ENCODE measurements at places on chromosomes 2 and 18.
A peak's percentile ranks its signal among the peaks of the same experiment; 100 is the strongest.

DNA sequence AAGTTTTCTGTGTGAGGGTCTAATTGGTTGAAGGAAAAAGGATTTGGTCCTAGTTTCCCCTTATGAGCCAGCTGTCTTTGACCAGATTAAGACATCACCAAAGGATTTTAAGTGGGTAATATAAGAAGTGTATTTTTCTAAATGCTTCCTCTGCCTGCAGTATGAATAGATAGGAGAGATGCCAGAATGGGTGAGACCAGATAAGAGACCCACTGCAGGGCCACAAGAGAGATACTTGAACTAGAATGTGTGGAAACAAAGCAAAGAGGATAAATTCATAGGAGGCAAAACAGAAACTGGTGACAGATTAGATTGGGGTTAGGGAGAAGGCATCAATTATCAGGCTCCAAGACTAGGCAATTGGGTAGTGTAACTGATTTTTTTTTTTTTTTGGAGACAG, 1.1 kb upstream of the HDHD2 start:
- peak; percentile 60 for DNase-seq

DNA sequence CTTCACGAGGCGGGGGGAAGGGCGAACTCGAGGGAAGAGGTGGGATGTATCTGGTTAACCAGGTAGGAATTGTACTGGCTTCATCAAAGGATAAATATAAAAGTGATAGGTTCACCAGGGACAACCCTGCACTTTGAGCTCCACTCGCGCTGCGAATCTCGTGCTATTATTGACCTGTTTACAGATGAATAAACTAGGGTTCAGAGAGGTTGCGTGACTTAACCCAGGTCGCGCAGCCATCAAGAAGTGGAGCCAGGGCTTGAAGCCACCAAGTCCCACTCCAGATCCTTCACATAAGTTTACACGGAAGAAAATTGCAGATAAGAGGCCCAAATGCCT, 1.4 kb upstream of the CYP1B1 start:
- DNase-seq: no peak

- no peak for DNase-seq
These were observed 86.5 kb downstream of the HAUS1 start for GRCh38 chr18:46190667-46191066.

- no peak for DNase-seq
These were observed 1.1 kb downstream of the DIPK1C start for GRCh38 chr18:74456017-74456348.

- peak; percentile 54 for DNase-seq
These were observed 37.5 kb upstream of the ZNF385B start for GRCh38 chr2:179898873-179899272.

GRCh38 chr18:54169431-54170403, 54.8 kb downstream of the MBD2 start:
- DNase-seq: no peak

DNA sequence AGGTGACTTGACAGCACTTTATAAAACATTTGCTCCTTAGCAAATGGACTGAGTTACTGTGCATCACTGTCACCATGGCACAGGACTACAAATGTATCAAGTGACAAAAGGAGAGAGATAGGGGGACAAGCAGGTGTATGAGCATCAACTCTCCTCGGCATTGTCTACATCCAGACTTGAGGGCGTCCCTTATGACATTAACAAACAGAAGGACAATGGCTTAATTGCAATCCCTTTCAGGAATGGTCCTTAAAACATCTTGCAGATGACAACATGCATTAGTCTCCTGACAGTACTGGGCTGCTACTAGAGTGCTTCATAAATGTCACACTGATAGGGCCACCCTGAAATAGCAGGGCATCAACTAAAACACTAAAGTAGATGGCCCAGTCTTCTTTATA, 198.8 kb downstream of the PDE1A start:
- DNase-seq: no peak

DNA sequence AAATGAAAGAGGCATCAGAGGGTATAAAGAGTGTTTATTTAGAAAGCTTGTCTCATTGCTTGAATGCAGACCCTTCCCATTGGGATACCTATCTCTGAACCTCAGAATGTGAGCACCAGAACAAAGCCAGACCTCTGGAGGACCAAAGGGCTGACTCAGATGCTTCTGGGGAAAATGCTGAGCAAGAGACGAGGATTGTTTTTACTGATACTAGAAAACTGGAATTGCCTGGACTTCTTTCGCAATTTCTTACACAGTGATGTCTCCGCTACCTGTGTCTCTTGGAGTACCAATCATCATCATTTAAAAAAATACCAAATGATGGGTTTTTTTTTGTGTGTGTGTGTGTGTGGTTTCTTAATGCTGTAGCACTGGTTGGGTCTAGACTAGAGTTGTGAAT, 55.6 kb upstream of the CCDC85A start:
- no peak for DNase-seq

- DNase-seq: no peak
These were observed 2.1 kb downstream of the MDH1 start for GRCh38 chr2:63590626-63591408.

GRCh38 chr2:101205521-101206479, 46.9 kb upstream of the CNOT11 start:
- DNase-seq: peak; percentile 11

- DNase-seq: no peak
These were observed 67.2 kb downstream of the ADI1 start for GRCh38 chr2:3451926-3452671.

DNA sequence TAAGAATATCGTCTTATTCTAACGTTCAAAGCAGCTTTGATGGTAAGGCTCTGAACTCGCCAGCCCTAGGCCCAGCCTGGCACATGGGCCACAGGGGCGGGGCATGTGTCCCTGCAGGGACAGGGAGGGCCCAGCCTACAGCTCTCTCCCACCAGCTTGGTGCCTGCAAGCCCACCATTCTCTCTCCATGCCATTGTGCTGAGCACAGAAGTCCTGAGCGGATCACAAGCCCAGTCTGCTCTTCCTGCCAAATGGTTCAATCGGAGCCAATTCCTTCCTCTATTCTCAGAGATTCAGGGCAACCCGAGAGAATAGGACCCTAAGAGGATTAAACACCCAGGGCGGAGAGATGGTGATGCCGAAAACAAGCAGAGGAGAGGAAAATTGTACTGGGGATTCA, 50.3 kb upstream of the APCDD1 start:
- no peak for DNase-seq

DNA sequence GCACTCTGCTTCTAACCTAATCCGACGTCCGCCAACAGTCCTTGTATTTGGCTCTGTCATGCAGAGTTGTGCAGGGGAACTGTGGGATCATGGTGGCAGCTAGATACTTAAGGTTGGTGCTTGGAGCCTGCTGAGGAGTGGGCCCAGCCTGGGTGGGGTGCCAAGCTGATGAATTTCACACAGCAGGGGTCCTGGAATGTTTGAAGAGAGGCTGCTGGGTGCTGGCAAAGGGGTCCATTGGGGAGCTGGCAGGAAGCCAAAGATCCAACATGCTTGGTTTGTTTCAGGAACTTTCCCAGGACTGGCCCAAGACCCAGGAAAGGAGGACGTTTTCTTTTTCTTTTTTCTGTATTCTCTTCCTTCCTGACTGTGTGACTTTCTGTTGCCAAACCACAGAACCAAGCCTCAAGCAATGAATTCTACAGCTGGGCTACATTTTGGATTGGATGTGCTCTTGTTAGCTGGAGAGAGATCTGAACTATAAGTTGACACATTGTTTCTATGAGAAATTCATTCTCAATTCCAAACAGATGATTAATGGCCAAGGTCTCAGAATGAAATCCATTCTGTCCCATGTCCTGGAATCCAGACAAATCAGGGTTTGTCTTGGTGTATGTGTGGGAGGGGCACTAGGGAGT, 49.9 kb downstream of the DHRS9 start:
- DNase-seq: no peak

GRCh38 chr18:31998880-31999412, 19.7 kb upstream of the RNF125 start:
- no peak for DNase-seq

DNA sequence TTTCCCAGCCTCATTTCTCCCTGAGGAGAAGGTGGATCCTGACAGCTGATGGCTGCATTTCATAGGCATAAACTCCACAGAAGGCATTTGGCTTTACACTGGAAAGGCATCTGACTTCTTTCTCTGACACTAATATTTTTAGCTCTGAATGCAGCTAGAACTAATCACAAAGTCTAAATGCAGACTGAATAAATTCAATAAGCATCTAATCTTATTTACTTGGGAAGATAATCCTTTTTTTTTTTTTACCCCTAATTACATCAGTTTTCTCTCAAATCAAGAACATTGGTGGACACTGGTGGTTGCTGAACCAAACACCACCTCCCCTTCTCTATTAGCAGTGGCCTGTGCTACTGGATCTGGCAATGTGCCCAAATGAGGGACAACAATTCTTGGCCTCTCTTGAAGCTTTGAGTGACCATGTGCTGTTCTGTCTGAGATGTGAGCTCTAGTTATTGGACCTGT, 50.9 kb upstream of the CD226 start:
- no peak for DNase-seq

DNA sequence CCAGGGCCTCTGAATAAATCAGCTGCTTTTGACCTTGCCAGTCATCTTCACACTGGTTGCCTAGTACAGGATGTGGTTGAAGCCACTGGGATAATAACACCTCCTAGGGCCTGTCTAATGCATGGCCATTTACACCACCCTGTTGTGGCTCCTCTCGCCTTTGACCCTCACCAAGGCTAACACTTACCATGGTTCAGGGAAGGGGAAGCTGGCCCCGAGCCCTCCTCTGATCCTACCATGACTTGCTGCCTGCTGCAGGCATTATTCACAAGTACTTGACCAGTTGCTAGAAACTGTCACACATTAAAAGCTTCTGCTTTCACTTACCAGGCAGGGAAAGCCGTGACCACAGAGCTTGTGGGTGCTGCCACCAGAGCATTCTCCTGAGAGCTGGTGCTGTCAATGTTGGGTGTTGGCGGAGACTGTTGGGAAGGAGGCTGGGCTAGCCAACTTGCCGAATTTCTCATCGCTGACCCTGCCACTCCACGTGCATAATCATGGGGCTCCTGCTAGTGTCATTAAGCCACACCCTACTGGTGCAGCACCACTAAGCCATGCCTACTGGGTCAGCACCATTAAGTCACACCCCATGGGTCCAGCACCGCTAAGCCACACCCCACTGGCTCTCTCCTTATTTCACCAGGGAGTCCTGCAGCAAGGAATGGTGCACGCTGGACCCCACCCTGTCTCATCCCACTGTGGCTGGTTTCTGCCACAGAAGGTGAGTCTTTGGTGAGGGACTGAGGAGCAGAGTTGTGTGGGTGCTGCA, 47.0 kb upstream of the TTC39C start:
- no peak for DNase-seq

DNA sequence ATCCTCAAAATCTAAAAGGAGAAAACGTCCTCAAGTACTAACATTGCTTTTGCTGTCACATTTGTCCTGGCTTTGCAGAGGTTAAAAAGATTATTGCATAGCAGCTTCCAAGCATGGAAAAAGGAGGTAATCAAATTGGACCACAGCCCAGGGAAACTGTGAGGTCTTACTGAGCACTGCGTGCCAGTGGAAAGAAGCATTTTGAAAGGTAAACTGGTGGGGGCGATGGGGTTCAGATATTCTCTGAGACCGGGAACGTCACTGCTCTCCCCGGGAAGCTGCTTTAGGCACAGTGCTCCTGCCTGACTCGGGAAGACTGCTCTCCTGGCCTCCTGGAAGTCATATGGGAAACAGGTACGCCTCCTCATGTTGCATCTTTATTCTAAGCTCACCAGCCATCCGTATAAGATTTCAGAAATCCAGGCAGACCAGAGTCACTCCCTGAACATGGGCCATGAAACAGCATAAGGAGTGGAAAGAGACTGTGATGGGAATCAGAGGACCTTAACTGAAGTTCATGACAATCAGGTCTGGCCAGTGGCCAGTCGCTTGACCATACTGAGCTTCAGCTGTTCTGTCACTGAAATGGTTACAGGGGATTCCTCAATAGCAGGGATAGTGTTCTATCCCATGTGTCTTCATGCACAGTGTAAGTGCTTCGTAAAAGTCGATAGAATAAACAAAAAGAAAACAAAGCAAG, 284.1 kb downstream of the TRIB2 start:
- DNase-seq: no peak

- no peak for DNase-seq
These were observed 137.2 kb upstream of the KLHL14 start for GRCh38 chr18:32909798-32910561.

DNA sequence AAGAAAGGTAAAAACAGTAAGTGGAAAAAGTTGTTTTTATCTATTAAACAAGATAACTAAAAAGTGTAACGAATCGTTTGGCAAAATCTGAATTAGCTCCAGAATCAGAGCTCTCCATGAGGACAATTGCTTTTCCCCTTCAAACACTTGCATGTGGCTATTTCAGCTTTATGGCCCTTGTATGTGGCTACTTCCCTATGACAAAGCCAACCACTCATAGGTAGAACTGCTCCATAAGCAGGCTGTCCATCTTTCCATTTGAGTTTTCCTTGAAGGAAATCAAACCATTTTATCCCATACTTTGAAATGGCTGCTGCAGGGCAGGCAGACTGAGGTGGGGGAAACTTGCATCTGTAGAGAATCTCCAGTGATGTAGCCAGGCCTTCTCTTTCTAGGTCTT, 445.5 kb upstream of the ID2 start:
- no peak for DNase-seq

DNA sequence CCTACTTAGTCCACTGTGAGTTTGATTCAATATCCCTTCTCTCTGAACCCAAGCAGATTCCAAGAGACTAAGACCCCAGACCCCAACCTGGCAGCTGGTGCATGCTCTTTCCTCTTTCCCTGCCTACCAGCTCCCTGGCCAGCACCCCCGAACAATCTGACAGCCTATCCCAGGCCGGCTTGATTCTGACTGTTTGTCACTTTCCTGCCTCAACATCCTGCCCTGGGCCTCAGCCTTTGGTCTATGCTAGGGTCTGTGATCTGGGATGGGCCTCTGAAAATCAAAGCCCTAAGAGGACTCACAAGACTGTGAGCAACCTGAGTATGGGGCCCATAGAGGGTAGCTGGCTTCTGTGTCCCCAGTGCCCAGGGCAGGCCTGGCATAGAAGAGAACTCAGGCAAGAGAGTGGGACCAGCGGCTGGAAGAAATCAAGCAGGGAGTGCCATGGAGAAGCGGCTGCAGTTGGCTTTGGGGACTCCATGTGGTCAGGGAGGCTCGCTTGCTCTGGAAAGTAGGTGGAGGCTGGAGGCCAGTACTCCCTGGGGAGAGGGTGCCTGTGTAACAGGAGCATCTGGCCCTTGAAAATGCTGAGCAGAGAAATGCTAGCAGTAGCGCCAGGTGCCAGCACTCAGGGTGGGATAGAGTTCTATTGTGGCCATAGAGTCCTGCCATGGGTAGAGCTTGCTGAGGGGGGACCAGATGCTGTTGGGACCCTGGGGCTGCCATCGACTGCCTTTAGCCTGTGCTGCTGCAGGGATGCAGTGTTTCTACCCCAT, 343.9 kb downstream of the DYSF start:
- peak; percentile 83 for DNase-seq

Data from NCI-H524 (cell line).